CD4-positive, alpha-beta T cell treated with Interleukin-17A for 1 hour (primary cell): ENCODE measurements at places on chromosomes 4 and X.

GRCh38 chr4:175054980-175055379, 136.8 kb downstream of the ADAM29 start:
- DNase-seq, result no peak

- no peak for DNase-seq
These were observed 27.5 kb downstream of the POU3F4 start for GRCh38 chrX:83535417-83536196.

- no peak for DNase-seq
These were observed 170.3 kb downstream of the EFHC2 start for GRCh38 chrX:44173219-44173618.

DNA sequence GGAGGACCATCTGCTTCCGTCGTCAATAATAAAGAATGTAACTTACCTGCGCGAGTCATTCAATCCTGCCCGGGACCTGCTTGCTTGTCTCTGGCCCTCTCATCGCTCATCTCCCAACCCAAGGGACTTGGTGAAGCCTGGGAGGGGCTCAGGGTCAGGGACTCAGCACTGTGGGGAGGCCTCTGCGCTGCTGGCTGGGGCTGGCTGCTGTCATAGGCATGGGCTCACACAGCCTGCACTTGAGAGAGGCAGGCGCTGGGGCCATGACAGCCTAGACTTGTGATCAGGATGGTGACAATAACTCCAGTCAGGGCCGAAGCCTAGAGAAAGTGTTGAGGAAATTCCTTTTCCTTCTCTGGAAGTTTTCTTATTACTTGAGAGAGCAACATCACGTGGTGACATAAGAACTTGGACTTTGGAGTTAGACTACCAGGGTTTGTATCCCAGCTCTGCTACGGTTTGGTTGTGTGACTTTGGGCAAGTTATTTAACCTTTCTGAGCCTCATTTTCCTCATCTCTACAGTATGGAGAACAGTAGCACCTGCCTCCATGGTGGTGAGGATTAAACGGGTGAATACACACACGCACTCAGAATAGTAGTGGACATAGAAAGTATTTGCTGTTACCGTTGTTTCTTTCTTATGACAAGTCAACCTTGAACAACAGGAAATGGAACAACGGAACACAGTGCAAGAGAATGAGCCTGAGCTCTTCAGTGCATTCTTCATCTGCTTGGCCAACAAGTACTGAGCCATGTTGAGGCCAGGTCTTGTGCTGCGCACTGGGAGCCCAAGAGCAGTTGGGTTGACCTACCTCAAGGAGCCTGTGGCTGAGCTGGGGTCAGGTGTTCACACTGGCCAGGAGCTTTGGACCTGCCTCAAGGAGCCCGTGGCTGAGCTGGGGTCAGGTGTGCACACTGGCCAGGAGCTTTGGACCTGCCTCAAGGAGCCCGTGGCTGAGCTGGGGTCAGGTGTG, 60.5 kb downstream of the TBC1D14 start:
- DNase-seq, result no peak

DNA sequence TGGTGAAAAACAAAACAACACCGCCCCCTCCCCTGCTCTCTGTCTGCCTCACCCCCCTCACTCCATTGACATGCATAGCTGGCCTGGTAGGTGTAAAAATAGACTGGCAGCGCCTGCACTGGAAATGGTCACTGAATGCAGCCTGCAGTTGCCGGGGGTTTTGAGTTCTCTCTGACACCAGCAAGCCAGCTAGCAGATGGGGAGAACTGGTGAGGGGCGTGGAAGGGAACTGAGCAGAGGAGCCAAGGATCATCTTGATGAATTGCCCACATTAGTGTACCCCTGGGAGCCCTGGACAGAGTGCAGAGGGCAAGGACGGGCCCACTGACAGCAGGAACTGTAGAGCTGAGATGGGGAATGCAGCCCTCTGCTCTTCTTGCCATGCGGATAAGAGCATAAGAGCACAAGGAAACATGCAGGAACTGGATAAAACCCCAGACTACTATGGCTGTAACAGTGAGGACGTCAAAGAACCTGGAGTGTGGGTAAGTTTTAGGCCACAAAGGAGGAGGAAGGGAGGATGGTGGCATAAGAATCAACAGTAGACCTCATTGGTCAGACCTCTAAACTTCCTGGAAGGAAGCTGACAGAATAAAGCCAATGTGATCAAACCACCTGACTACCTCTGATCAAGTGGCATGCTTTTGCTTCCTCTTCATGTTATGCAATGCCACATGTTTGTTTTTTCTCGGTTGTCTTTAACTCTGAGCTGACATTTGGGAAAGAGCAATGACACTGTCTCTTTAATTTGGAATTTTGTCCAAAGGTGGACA, 96.3 kb downstream of the ANK2 start:
- no peak for DNase-seq

- no peak for DNase-seq
These were observed 1826.0 kb downstream of the STIM2 start for GRCh38 chr4:28686618-28687017.

GRCh38 chr4:186910385-186910784, 186.7 kb upstream of the FAT1 start:
- no peak for DNase-seq

GRCh38 chrX:152638443-152638904, 779 bp downstream of the GABRQ start:
- no peak for DNase-seq
